Omental fat pad (tissue), 4 donors: ENCODE measurements at places on chromosomes 6 and 20.

DNA sequence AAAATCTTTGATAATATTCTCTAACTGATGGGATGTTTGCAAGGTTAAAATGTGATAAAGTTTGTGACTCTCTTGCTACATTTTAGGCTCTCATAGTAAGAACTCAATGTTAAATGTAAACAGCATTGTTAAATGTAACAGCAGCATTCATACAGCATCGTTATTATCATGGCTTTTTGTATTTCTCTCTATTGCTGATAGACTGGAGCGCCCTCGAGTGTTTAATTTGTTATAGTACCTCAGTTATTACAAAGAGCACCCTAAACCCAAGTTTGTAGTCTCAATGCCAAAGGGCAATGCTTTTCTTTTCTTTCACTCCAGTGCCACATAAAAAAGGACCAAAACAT lies 14.9 kb upstream of the TTPAL start:
- no peak for DNase-seq

- no peak for DNase-seq
Measured at GRCh38 chr6:7313505-7314165, 636 bp upstream of the SSR1 start.

GRCh38 chr6:110002676-110003075 lies 24.6 kb downstream of the GPR6 start:
- no peak for DNase-seq

GRCh38 chr6:5163247-5163646 lies 78.1 kb downstream of the PPP1R3G start:
- DNase-seq = no peak

DNA sequence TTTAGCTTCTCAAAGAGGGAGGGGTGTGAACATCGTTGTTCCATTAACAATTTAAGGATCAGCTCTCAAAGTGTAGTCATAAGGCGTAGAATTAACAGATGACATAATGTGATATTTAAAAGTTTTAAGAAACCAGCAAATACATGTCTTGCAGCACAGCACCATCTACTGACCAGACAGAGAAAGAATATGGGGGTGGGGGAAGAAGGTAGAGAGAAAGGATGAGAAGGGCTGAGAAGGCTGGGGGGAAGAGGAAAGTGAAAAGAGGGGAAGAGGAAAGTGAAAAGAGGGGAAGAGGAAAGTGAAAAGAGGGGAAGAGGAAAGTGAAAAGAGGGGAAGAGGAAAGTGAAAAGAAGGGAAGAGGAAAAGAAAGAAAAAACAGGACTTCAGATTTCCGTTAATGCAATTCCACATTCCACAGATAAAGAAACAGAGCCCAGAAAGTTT lies 80.9 kb downstream of the HAO1 start:
- no peak for DNase-seq

DNA sequence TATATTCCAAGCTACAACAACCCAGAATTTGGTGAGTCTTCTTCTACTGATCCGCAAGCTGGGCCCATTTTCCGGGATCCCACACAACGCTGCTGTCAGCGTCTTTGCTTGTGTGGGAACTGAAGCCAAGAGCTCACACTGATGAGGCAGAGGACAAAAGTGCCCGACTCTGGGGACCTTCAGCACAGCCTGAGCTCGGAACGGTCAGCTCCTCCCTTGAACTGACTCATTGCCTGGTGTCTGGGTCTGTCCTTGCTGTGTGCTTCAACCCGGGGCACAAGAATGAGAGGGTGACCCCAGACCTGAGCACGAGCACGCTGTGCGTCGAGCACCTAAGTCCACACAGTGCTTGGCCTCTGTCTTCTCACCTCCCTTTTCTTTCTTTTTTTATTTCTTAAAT lies 33.5 kb downstream of the DACT2 start:
- no peak for DNase-seq

DNA sequence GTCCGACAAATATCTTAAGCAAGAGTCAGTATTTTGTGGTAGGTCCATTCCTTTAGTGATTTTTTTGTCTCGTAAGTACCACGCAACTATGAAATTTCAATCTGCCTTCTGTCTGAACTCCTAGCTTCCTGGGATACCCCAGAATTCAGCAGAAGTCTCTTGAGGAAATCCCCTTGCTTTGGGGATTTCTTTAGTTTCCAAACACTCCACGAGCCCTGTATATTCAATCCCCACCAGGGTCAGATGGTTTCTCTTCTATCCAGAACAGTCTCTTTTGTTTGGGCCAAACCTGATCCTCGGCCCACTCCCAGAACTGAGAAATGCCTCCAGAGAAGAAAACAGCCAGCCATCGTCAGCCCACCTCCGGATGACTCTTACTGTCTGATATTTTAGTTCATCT lies 113.0 kb downstream of the CHD6 start:
- no peak for DNase-seq

DNA sequence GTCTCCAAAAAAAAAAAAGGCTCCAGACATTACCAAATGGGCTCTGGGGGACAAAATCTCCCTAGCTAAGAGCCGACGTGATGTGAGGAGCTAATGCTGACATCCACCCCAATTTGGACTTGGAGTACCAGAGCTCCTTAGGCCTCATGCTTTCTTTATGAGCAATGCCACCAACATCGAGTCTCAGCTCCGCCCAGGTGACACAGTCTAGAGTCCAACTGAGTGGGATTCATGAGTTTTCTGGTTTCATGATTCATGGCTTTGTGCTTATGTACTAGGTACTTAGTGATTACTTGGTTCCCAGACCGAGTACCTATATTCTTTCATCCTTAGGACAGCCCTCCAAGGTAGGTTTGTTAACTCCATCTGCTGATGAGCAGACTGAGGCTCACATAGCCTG lies 4.4 kb downstream of the ANKRD60 start:
- no peak for DNase-seq

- no peak for DNase-seq
Measured at GRCh38 chr20:33082546-33082945, 3.1 kb downstream of the BPIFB4 start.

- DNase-seq = no peak
Measured at GRCh38 chr6:54987633-54988290, 141.2 kb downstream of the FAM83B start.

DNA sequence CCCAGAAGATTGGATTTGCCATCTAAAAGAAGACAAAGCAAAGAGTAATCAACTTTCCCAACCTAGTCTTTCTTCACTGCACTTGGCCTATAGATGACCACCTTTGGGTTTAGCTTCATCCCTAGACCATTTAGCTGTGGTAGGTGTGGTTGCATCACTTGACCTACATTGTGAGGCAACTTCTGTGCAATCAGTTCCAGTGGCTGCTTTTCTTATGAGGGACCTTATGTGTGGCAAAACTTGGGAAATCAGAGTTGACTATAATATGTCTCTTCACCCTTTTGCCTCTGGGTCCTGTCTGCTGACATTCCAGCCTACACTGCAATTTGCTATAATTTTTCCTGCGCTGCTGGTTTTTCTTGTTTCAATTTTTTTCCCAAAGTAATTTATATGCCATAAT lies 55.2 kb downstream of the PRDM13 start:
- DNase-seq = no peak

DNA sequence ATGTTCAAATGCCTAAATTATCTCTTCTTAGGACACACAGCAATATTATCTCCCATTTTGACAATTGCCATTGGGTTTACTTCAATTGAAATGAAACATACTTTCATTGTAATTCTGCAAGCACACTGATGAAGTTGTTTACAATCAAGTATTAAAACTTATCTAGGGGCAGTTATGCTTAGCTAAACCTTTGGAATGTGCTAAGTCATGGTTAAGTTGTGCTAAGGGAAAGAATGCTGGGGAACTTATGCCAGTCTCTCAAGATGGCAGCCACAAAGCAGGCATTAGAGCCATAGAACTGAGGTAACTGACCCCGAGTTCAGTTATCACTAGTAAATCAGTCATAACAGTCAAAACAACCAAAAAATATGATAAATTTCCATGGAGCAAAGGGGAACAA lies 59.1 kb upstream of the NT5E start:
- no peak for DNase-seq

GRCh38 chr6:29552512-29553051 lies 7.0 kb downstream of the UBD start:
- no peak for DNase-seq

GRCh38 chr20:49384437-49385434 lies 97.7 kb downstream of the KCNB1 start:
- peak; percentile 70 for DNase-seq

DNA sequence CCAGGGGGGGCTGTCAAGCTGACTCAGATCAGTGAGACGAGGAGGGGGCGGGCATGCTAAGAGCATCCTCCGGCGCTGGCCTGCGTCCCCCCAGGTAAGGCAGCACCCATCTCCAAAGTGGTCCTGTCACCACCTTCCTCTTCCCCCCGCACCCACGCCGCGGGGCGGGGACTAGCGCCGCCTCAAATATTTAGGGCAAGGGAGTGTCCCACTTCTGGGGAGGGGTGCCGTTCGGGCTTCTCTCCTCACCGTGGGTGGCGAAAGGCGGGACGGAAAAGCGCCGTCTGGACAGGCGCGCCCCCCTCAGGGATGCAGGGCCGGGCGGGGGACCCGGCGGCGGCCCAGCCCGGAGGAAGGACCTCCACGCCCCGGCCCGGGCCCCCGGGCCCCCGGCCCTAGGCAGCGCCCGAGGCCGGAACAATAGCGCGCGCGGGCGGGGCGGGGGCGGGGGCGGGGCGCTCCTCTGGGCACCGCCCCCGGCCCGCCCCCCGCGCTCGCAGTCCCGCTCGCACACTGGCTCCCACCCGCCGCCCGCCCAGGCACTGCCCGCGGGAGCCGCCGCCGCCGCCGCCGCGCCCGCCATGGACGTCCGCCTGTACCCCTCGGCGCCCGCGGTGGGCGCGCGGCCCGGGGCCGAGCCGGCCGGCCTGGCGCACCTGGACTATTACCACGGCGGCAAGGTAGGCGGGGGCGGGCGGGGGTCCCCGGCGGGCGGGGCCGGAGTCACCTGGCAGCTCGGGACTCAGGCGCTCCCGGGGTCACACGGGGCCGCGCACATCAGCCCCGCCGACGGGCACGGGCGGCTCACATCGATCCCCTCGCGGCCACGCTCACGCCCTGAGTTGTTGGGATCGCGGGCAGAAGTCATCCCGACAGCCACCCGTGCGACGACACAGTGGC lies at the start of gene TOX2:
TSS of gene TOX2 (plus strand) at position 542 of the 900 bp plus-strand sequence. CDS start at position 582, 40 bp downstream.
- no peak for DNase-seq

- DNase-seq = no peak
Measured at GRCh38 chr6:14929291-14929690, 316.6 kb upstream of the JARID2 start.

- DNase-seq = peak; percentile 58
Measured at GRCh38 chr20:667351-668034, 8.1 kb downstream of the SCRT2 start.

DNA sequence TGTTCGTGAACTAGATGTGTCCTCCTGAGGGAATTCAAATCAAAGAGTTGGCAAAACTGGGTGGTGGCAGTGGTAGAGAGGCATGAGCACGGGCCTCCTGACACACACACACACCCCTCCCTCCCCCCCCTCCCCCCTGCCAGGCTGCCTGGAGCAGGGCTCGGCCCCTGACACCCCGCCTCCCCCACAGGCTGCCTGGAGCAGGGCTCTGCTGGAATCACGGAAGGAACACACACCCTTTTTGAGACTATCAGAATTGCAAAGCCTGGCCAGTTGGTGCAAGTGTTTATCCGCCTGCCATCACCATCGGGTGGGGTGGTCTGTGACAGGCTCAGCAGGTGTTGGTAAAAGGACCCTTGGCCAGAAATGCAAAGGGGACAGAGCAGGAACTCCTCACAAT lies 59.0 kb downstream of the FAM120B start:
- no peak for DNase-seq

GRCh38 chr6:139439349-139439748 lies 64.9 kb upstream of the CITED2 start:
- DNase-seq = no peak

DNA sequence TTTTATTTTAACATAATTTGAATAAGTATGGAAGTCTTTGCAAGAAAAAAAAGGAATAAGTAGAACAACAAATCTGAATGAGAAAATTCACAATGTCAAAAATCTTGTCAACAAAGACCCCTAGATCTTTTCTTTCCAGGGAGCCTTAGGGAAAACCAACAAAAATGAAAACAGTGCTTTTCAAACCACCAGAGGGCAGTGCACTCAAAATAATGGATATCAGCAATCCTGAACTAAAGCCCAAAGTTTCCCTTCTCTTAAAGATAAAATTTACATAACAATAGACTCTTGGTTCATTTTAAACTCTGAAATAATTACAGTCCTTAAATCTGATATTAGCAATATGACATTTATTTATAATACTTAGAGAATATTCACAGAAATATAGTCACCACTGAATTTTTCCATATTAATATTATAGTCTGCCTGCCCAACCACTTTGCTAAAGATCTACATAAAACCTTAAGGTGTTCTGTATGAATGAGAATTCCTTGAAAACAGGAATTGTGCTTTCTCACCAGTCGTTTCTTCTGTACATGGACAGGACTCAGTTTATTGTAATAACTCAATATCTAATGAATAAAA lies 105.3 kb upstream of the BMP5 start:
- no peak for DNase-seq

- no peak for DNase-seq
Measured at GRCh38 chr20:5216663-5217062, 89.9 kb downstream of the CDS2 start.

DNA sequence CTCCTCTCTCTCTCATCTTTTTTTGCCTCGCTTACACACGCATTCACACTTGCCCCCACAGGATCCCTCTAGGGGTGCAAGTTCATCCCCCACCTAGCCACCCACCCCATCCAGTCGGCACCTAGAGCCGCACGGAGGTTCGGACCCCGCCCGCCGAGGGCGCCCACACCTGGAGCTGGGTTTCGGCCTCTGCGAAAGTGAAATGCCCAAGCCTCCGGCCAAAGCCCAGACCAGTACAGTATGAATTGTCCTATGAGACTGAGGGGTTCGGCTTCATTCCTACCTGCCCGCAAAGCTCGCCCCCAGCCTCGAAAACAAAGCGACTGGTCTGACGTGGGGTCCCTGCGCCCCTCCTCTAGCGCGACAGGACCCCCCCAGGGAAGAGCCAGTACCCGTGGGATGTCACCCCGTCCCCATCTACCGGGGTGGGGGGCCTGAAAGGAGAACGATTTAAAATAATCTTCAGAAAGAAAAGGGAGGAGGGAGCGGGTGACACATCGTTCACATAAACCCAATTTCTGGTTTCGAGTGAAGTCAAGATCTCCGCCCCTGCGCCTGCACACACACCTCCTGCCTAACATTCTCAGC lies 1.5 kb downstream of the TFAP2A start:
- DNase-seq = no peak

DNA sequence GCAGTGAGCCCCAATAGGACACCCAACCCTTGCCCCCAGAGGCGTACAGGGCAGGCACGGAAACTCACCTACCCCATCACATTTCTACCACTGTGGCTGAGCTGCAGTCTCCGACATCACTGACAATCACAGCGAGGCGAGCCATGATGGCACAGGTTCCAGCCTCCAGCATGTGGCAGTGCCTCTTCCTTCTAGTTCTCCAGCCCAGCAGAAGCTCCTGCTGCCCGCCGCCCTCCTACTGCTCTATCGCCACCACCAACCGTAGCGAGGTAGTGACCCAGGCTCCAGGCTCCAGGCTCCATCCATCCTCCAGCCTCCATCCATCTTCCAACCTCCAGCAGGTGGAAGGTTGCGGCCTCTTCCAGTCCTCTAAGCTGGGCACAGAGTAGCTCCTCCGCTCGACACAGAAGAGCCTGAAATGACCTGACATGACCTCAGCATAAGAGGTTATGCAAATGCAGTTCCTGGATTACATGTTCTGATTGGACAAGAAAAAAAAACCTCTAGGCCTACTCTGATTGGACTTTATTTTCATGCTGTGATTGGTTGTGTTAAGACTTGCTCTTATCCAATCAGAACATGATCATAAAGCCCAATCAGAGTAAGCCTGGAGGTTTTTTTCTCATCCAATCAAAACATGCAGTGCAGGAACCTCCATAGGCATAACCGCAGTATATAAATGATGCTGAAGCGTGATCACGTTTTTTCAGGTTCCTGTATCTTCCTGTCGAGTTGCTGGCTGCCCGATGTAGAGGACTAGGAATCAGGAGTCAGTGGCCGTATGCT lies 438.9 kb upstream of the ZNF337 start:
- no peak for DNase-seq
